Progenitor cell of endocrine pancreas (in vitro differentiated cells): ENCODE measurements at places on chromosomes 13 and 19.

GRCh38 chr13:95153647-95154412 lies 147.4 kb downstream of the ABCC4 start:
- H3K36me3 ChIP-seq, result no peaks in the 10 kb centered on the region
- H3K27ac ChIP-seq, result no peak overlapping the region
- peaks cover 44% of the 10 kb centered on the region for H3K4me1 ChIP-seq
- no peak for DNase-seq

DNA sequence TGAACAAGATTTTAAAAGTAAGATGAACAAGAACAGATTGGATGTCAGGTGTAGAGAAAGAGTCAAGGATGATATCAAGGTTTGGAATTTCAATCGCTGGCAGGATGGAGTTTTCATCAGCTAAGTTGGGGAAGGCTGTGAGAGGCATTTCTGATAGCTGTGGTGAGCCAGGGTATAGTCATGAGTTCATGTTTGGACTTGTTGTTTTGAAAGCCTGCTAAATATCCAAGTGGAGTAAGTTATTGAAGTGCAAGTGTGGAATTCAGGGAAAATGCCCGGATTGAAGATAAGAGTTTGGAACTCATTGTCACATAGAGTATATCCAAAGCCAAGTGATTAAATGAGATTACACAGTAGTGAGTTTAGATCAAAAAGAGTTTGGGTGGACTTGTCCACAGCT lies 11.0 kb upstream of the EPSTI1 start:
- DNase-seq, result no peak
- no peak overlapping the region for H3K27ac ChIP-seq
- no peaks in the 10 kb centered on the region for H3K36me3 ChIP-seq
- H3K4me3 ChIP-seq, result no peak overlapping the region
- H3K27me3 ChIP-seq, result no peaks in the 10 kb centered on the region

- H3K4me3 ChIP-seq, result no peak overlapping the region
- peaks cover 5% of the 10 kb centered on the region for H3K27me3 ChIP-seq
- H3K4me1 ChIP-seq, result peaks cover 2% of the 10 kb centered on the region
- DNase-seq, result no peak
- no peak overlapping the region for H3K27ac ChIP-seq
Measured at GRCh38 chr13:105340061-105340606, 1195.3 kb downstream of the EFNB2 start.

DNA sequence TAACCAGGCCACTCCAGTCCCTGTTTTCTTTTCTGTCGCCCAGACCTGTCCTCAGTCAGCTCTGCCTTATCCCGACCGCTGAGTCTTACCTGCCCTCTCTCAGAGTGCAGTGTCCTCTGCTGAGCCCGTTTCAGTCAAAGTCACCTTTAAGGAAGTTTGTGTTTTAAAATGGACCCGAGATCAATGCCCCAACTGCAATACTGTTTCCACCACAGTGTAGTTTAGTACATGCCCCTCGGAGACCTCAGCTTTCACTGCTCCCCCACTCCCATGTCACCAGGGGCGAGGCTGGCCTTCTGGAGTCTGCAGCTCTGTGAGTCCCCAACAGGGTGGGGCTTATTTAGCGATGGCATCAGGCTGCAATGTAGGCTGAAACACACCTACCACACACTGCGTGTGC lies 248.4 kb upstream of the TSHZ3 start:
- DNase-seq, result no peak
- no peak overlapping the region for H3K4me3 ChIP-seq
- H3K27ac ChIP-seq, result no peak overlapping the region
- H3K4me1 ChIP-seq, result peaks cover 10% of the 10 kb centered on the region
- H3K27me3 ChIP-seq, result peaks cover 15% of the 10 kb centered on the region

DNA sequence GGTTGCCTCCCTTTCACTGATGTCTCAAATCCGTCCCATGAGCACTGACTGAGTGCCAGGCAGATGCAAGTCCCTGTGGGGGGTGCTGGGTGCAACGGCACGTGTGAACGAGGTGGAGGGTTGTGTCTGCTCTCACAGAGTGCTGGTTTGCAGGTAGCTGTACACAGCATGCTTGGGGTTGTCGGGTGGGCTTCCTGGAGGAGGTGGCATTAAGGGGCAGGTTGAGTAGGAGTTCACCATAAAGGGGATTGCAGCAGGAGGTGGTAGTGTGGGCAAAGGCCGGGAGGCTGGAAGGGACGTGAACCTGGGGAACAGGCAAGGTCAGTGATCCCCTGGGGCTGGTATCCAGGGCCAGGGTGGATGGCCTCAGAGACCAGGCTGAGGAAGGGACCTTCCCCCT lies 17.2 kb downstream of the COLGALT1 start:
- no peak for DNase-seq
- no peaks in the 10 kb centered on the region for H3K4me1 ChIP-seq
- H3K36me3 ChIP-seq, result peaks cover 14% of the 10 kb centered on the region
- no peaks in the 10 kb centered on the region for H3K27me3 ChIP-seq
